K562 (cell line): ENCODE measurements at places on chromosomes 12 and 14.

DNA sequence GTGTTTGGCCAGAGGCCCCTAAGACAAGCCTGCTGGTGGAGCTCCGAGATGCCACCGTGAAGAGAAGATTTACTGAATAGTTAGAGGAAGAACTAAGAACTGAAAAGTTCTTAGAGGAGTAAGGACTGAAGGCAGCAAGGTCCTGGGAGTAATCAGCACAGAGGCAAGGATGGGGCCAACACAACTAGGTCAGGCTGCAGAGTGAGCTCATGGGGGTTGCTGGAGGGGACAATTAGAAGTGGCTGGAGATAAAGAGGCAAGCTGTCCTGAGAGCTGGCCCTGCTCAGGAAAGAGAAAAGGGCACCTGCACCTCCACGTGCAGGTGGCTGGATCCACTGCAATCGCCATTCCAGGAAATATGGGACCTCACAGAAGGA is 52.7 kb downstream of the NFKBIA start:
- no peak for DNase-seq

DNA sequence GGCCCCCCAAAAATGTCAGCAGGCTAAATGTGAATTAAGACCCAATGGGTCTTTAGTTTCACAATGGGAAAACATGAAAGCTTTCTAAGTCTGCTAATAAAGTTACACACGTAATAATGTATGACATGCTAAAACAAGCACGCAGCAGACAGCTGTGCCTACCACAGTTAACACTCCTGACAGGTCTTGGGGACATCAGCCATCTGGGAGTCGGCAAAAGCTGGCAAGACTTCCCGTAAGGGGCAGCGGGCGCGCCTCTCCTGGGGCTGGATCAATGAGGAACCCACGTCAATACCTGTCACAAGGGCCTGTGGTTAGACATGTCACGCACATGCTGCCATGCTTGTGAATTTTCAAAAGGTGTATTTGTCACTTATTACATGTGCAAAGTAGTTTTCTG is 45.0 kb downstream of the ACTN1 start:
- DNase-seq = no peak

DNA sequence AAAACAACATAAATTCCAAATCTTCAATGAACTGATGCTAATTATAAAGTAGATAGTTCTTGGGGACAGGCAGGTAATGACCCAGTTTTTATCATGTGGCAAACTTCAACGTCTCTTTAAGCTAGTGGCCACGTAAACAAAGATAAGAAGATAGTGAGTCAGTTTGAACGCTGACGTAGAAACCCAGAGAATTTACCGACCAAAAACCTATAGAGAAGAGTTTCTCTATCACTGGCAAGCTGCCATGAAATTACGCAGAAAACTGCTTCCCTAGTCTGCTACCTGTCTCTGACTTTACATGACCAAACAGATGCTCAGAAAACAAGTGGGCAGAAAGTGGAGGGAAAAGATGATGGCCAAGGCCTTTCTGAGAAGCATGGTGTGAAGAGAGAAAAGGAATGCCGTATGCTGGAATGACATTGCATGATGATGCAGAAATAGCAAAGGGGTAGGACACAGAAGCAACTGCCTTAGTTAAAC is 136.3 kb downstream of the ITPR2 start:
- DNase-seq = no peak

GRCh38 chr12:94762943-94763342 is 112.6 kb upstream of the TMCC3 start:
- no peak for DNase-seq

DNA sequence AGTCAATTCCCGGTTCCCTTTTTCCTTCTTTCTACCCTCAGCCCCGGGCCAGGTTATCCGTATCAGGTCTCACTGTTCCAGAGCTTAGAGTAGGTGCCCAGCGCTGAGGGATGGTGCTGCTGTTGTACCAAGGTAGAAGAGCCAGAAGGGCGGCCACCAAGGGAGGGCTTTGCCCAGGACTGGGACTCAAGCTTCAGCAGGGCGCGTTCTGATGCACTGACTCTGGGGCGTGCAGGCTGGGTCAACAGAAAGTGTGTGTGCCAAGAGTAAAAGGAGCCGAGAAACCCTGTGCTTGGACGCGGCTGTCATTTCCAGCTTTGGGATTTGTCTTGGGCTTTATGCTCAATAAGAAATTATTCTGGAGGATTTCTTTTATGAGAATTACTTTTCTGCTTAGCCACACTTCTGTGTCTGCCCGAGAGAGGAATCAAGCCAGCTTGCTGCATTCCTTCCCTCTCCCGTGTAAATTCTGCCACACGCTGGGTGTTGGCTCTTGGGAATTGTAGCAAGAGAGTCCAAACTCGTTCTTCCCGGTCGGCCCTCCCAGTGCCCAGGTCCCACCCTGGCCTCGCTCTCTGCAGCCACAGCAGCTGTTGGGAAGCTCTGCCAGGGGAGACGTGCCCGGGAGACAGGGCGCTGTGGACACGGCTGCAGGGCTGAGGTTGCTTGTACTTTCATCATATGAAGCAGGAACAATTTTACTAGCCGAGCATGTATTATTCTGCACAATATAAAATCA is 98.0 kb downstream of the FBXL14 start:
- DNase-seq = no peak

DNA sequence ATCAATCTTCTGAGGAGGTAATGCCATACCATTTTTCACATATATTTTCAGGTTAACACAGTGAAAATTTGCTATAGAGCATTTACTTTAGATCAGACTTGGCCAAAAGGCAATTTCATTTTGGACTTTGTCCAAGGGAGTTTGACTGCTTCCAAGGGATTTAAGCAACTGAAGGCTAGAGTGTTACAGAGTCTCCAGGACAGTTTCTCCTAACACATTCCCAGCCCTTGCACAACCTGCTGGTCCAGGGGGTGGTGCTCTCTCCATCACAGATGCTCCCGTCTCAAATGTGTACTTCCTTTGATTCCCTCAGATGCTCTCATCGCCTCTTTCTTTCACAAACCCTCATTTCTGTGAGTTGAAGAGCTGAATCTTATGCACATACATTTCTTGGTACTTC is 143.1 kb downstream of the TPH2 start:
- no peak for DNase-seq

DNA sequence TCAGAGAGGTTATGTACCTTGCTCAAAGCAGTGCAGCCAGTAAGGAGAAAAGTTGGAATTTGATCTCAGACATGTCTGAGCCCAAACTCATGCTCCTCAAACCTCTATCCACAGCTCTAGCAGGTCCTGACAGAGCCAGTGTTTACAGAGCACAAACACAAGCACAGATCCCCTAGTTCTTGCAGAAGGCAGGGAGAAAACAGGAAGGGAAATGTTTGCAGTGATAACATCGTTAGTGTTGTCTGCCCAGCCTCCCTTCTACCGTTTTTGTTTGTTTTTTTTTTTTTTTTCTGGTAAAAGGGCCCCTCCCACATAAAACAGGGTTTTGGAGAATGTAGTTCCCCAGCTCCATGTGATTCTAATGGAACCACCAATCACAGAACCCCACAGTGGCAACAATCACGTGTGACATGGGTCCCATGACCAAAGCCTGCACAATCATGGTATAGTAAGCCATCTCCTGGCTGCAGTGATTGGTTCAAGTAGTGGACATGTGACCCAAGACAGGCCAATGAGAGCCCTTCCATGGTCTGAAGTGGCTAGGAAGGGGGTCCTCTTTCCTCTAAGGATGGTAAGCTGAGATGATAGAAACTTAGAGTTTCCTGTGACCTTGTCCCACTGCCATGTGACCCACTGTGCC is 513.4 kb downstream of the MED13L start:
- peak; percentile 4 for DNase-seq

- DNase-seq = no peak
These were observed 57.6 kb downstream of the BEGAIN start for GRCh38 chr14:100529561-100530031.

DNA sequence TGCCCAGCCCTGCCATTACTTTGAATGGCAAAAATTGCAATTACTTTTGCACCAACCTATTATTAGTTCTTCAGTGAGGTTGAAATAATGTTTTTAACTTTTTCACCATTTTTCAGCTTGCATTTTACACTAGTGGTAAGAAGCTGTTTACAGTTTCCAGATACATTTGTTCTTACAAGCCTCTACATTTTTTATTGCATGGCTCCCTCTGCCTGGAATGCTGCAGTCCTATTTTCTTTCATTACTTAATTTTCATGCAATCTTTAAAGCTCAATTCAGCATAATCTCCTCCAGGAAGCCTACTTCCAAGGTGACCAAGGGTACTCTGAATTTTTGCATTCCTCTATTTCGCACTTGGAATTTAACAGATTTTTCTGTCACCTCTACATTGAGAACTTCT is 33.4 kb downstream of the CCER1 start:
- DNase-seq = no peak

DNA sequence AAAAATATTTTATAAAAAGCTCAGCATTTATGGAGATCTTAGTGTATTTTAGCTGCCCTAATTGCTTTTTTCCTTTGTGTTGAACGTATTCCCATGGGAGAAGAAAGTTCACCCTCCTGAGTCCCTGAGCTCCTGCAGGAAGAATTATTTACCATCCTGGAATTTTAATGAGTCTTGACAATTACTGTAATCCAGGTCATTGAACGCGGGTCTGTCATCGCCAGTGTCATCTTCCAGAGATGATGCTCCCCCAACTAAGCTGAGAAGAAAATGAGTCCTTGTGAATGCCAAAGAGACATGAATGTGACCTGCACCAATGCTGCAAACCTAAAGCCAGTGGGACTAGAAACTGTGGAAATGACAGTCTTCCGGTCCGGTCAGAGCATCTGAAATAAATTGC is 129.5 kb downstream of the FBXL14 start:
- no peak for DNase-seq

DNA sequence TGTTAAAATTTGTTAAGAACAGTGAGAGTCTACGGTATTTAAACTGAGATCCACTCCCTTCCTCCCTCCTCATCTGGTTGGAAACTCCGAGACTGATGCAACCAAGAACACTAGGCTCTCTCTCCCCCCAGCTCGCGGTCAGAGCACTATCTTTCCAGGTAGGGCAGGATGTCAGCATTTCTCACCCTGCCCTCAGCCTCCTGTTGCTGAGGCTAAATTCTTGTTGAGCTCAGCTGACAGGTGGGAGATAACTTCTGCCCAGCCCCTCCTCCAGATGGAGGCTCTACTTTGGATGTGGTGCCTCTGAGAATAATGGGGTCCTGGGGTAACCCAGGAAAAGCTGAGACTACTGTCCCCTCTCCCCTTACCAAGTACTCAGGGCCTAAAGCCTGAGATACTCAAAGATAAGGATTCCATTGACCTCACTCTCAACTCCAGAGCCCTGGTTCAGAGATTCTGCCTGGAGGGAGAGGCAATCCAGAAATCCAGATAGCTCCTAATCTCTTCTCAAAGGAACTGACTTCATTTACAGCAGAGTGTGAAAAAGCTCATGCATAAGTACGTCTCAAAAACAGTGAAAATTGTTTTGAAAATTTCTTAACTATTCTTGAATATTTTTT is 110.1 kb downstream of the EML5 start:
- DNase-seq = no peak

- no peak for DNase-seq
These were observed 131.8 kb downstream of the TBX5 start for GRCh38 chr12:114274131-114274530.

- no peak for DNase-seq
These were observed 190.1 kb downstream of the FOXN3 start for GRCh38 chr14:89226801-89227495.

DNA sequence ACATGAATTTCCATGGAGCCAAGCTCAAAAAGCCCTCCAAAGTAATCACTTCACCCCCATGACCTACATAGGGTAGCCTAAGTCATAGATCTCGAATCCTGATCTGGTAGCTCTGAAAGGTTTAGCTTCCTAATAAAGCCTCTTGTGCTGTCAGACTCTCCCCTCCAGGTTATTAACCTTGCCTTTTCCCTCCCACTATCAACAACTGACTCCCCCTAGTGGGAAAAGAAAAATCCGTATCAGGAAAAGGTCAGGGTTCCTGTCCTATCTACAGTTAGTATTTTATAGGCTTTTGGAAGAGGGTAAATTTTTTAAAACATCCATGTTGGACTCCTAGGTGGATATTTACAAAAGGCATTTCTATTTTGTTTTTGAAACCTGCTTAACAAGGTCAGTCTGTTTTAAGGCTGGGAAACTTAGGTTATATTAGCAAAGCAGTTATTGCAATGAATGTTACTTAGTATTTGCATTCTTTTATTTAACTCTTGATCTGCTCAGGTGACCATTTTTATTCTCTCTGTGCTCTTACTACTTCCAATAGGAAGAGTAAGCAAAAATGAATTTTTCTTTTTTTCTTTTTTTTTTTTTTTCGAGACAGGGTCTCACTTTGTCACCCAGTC is 8.0 kb downstream of the YY1 start:
- peak; percentile 69 for DNase-seq

DNA sequence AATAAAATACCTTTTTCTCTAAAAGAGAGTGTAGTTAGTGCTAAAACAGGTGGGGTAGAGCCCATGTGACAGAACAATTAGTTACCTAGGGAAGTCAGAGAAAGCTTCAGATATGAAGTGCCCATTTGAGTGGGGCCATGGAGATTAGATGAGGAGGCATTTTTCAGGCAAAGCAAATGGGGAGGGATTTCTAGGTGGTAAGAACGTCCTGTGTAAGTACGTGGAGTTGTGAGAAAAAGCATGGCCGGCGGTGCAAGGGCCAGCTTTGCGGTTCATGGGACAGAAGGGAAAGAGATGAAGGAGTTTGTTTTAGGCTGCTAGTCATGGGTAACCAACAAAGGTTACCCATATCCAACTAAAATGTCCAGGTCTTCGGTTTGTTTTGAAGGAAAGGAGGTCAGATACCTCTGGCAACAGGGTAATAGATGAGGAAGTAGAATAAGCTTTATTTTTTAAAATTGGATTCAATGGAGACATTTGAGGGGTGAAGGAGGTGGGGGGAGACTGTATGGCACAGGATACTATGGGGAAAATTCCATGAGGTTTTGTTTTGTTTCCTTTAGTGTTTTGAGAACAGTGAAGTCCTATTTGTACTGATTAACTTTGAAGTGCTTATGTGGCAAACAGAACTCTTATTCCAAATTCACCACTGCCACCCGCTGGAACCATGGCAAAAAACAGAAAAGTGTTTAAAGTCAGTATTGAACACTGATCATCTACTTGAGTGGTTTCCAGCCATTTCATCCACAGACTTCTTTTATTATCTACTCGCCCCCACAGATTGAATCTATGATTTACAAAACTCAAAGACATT is 10.0 kb upstream of the SNRPF start:
- DNase-seq = no peak

DNA sequence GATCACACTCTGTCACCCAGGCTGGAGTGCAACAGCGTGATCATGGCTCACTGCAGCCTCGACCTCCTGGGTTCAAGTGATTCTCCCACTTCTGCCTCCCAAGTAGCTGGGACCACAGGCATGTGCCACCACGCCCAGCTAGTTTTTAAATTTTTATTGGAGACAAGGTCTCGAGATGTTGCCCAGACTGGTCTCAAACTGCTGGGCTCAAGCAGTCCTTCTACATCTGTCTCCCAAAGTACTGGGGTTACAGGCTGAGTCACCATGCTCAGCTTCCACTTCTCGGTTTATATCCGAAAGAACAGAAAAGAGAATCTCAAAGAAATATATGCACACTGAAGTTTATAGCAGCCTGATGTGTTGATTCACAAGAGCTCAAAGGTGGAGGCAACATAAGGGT is 107.5 kb downstream of the SCARB1 start:
- DNase-seq = no peak
